Thyroid gland (tissue), 4 donors: ENCODE measurements at places on chromosomes 11 and 22. TPM values are rescaled to one million over a fixed set of nuclear protein-coding genes. Genes with fewer than 3 reads are reported as not detected.

Gene SPDYC
- total RNA-seq: not detected

DNA sequence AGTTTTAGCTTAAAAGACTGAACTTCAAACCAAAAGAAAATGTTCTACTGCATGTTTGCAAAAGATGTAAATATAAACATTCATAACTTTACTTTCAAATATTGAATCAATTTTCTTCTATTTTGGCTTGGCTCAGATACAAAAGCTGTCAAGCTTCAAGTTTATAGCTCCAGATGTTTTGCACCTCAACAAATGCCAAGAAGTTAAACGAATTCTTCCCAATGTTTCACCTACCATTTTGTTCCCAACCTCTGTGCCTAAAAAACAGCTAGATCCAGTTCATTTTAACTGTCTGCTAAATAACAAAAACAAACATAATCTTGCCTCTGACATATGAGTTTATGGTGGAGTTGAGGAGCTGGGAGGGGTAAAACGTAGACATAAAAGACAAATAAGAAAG, 76.5 kb downstream of the RAB30 start:
- H3K4me1 ChIP-seq: no peaks in the 10 kb centered on the region
- no peaks in the 10 kb centered on the region for H3K27me3 ChIP-seq
- H3K36me3 ChIP-seq: no peaks in the 10 kb centered on the region
- no peak overlapping the region for H3K4me3 ChIP-seq
- no peak for DNase-seq

Gene MMP1
- not detected for total RNA-seq

- H3K4me3 ChIP-seq: no peak overlapping the region
- no peak overlapping the region for H3K27ac ChIP-seq
- no peaks in the 10 kb centered on the region for H3K27me3 ChIP-seq
- peaks cover 11% of the 10 kb centered on the region for H3K4me1 ChIP-seq
- H3K36me3 ChIP-seq: no peaks in the 10 kb centered on the region
- no peak for DNase-seq
These were observed 9.5 kb upstream of the RASSF10 start for GRCh38 chr11:12999597-12999996.

DNA sequence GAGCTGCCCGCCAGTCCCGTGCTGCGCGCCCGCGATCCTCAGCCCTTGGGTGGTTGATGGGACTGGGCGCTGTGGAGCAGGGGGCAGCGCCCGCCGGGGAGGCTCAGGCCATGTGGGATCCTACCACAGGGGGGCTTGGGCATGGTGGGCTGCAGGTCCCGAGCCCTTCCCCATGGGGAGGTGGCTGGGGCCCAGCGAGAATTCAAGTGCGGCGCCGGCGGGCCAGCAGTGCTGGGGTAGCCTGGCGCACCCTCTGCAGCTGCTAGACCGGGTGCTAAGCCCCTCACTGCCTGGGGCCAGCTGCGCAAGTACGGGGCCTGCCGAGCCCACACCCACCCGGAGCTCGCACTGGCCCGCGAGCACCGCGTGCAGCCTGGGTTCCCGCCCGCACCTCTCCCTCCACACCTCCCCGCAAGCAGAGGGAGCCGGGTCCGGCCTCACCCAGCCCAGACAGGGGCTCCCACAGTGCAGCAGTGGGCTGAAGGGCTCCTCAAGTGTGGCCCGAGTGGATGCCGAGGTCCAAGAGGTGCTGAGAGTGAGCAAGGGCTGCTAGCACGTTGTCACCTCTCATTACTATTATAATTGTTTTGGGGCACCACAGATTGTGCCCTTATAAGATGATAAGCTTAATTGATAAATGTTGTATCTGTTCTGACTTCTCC, 333.2 kb downstream of the CASP12 start:
- H3K27me3 ChIP-seq: no peaks in the 10 kb centered on the region
- no peak overlapping the region for H3K4me3 ChIP-seq
- no peak overlapping the region for H3K27ac ChIP-seq
- no peak for DNase-seq
- H3K4me1 ChIP-seq: no peaks in the 10 kb centered on the region
- H3K36me3 ChIP-seq: no peaks in the 10 kb centered on the region

DNA sequence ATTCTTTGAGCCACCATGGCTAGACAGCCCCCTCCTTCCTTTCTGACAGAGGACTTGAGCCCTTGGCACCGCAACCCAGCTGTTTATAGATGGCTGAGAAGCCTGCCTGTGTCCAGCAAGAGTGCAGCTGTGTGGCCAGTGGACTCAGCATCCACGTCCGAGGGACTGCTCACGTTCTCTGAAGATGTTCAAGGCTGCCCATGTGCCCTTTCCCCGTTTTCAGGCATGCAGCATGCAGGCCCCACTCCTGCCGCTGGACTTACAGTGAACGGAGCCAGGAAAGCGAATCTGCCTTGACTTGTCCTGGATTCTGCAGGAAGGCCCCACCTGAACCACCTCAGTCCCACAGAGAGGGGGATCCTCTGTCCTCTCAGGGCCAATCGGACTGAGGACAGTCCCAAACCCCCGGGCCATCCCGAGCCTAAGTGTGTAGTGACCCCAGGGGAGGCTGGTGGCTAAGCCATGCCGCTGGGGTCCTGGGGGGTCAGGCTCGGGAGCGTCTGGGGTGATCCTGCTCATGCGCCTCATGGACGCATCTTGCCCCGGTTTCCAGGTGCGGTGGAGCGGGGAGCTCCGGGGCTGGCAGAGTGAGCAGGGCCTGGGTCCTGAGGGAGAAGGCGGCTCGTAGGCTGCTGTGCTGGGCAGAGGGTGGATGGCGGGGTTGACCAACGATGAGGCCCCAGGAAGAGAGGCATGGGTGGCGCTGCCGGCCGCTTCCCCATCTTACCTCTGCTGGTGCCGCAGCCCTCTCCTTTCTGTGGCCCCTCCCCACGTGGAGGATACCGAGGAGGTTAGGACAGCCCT, 170.7 kb downstream of the CTTN start:
- H3K27ac ChIP-seq: no peak overlapping the region
- no peak overlapping the region for H3K4me3 ChIP-seq
- no peaks in the 10 kb centered on the region for H3K4me1 ChIP-seq
- H3K36me3 ChIP-seq: no peaks in the 10 kb centered on the region

Gene OR5T3
- not detected for total RNA-seq

Gene PLAAT2
- total RNA-seq: not detected

Gene DENND6B
- total RNA-seq: 12.5 TPM

Gene EHBP1L1
- 14.9 TPM for total RNA-seq
